Stimulated activated CD4-positive, alpha-beta T cell treated with anti-CD3 and anti-CD28 coated beads, Interleukin-1b, Interleukin-23, amount 100 ng/mL, for 48 hours (primary cell): ENCODE measurements at places on chromosomes 6 and 20.

DNA sequence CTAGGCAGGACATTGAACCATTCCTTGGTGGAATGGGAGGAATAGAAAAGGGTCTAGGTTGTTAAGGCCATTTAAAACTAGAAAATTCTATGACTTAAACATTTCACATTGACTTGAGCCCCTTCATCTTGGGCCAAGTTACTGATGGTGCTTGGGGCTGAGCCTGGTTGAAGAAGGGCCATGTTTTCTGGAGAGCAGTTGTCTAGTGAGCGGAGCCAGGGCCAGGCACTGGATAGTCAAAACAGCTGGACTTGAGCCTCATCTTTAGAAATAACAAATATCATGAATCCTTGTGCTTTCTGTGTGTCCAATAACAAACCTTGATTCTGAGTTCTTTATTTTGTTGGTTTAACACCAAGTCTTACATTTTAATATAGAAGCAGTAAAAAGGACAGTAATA is 134.6 kb upstream of the TCF21 start:
- DNase-seq: no peak

DNA sequence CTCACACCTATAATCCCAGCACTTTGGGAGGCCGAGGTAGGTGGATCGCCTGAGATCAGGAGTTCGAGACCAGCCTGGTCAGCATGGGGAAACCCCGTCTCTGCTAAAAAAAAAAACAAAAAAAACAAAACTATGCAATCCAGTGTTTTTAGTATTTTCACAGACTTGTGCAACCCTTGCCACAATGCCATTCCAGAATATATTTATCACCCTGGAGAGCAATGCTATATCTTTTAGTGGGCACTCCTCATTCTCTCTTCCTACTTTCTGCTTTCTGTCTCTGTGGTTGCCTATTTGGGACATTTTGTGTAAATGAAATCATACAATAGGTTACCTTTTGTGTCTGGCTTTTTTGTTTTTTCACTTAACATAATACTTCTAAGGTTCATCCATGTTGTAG is 39.1 kb upstream of the MROH8 start:
- no peak for DNase-seq

DNA sequence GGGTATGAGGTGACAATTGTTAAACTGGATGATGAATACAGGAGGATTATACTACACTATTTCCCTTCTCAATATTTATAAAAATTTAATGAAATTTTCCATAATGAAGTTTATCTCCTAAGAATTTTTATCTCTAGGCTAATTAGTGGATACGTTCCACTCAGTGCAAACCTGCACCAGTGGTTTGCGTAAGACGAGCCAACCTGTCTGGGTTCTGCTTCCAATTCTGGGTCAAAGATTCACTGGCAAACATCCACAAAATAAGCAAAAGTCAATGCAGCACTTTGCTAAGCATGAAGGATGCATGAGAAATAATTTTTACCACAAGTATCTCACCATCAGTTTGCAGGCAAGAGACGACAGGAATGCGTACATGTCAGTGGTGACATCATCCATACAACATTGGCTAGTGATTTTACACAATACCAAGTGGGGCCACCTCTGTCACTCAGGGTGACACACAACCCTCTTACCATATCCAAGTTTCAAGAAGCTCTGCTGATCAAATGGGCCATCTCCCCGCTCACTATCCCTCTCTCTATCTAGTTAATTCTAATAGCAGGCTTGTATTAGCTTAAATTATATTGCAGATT is 51.7 kb downstream of the FAM50B start:
- DNase-seq: no peak

- DNase-seq: no peak
Observed at GRCh38 chr6:107704347-107705013, 119.6 kb downstream of the SCML4 start.

DNA sequence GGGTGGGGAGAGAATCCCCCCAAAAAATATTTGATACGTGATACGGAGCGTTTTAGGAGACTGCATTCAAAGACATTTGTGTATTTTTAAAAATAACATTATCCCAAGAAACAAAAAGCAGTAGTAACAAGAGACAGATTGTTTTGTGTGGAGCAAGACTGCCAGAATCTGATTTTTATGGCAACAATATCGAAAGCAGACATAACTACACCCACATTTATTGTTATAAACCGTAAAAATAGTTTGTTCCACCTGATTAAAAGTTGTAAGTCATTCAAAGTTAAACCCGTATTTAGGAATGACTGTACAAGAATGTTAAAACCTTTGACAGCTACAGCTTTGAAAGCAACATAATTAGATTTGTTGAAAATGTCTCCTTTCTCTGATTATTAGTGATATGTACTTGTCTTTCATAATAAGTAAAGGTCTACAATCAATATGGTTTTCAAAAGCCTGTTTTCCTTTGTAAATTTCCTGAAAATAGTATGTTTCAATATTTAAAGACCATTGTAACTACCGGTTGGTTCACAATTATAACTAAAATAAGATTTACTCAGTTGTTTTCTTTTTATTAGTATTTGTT is 2.7 kb downstream of the EYA4 start:
- no peak for DNase-seq

GRCh38 chr6:18347021-18347577 is 40.1 kb upstream of the RNF144B start:
- DNase-seq: no peak

- DNase-seq: no peak
Observed at GRCh38 chr20:46049815-46050214, 20.8 kb downstream of the SLC12A5 start.

GRCh38 chr6:36955671-36956445 is 1.3 kb downstream of the PI16 start:
- no peak for DNase-seq

GRCh38 chr6:1641343-1641885 is 31.7 kb downstream of the FOXC1 start:
- DNase-seq: no peak

GRCh38 chr20:58467572-58468527 is 47.3 kb downstream of the APCDD1L start:
- no peak for DNase-seq
